ENCODE measurements at places on chromosomes 2 and 18.

DNA sequence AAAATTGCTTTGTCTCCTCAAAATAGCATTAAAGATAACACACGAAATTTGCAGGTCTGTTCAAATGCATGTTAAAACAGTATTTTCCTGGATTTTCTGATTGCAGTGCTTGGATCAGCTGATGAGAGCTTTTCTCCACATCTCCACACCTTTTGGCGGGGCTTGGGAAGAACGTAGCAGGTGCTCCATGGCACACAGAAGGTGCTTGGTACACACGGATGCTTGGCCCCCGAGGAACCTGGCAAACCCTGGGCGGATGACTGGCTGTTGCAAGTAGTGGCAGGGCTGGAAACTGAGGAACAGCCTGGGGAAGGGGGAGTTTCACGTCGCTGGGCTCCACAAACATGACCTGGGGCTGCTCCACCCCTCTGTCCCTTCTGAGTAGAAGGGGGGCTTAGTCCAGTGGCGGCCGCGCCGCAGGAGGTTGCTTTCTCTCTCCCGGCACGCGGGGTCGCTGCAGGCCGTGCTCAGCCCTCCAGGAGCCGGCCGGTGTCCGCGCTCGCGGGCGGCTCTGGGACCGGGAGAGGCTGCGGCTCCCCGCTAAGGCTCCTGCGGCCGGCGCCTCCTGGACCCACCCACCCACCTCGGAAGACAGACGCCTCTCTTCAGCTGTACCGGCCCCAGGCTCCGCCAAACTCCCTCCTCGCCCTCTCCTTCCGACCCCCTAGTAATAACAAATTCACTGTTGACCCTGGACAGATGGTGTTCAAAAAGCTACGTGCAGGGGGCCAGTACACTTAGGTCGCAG is 69.3 kb downstream of the MARCO start:
- DNase-seq: no peak

DNA sequence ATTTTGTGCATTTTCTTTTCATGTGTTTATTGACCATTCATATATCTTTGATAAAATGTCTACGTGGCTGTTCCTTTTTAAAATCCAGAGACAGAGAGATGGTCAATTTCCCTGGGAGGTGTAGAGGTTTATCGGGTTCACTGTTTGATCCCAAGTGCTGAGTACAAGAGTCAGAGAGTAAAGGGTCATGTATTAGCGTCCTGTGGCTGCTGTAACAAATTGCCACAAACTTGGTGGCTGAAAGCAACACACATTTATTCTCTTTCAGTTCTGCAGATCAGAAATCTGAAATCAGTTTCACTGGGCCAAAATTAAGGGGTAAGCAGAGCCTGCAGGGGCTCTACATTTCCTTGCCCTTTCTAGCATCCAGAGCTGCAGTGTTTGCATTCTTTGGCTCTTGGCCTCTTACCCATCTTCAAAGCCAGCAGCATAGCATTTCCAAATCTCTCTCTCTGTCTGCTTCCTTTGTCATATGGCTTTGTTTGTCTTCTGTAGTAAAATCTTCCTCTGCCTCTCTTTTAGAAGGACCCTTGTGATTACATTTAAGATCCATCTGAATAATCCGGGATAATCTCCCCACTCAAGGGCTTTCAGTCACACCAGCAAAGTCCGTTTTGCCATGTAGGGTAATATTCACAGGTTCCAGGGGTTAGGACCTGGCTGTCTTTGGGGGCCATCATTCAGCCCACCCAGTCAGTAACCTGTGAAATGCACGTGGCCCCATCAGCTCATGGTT is 49.9 kb downstream of the TMEM17 start:
- no peak for DNase-seq

- DNase-seq: no peak
Measured at GRCh38 chr18:46482831-46483230, 174.2 kb downstream of the LOXHD1 start.

DNA sequence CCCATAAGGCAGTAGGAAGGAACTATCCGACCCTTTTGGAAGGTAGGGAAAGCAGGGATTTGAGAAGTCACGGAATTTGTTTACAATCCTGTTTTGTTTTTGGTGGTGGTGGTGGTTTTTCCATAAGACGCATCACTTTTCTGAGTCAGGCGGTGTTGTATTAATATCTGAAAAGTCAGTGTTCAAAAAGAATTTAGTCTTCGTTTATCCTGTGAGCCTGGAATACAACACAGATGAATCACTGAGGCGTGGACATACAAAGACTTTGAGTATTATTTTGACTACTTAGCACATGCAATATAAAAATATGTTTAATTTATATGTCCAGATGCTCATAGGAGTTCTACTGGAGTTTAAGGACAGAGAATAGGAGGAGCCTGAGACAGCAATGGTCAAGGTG is 785 bp downstream of the ZNF892 start:
- DNase-seq: no peak

- DNase-seq: no peak
Measured at GRCh38 chr2:201532686-201533304, 81.3 kb downstream of the STRADB start.

DNA sequence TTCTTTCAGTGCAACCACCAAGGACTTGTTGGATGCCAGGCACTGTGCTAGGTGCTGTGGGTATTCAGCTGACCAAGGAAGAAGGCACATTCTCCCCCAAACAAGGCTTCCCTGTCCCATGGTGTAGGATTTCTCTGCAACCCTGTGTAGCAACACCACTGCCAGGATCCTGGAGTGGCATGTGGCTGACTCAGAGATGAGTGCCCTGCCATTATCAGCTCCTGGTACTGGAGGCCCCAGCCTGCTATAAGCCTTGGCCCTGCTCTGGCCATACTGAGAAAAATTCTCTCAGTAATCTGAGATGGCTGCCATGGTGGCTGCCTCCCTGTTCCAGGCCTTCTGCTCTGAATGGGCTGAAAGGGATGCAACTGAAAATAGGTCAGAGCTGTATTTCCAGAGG is 4.3 kb downstream of the SMYD5 start:
- no peak for DNase-seq

DNA sequence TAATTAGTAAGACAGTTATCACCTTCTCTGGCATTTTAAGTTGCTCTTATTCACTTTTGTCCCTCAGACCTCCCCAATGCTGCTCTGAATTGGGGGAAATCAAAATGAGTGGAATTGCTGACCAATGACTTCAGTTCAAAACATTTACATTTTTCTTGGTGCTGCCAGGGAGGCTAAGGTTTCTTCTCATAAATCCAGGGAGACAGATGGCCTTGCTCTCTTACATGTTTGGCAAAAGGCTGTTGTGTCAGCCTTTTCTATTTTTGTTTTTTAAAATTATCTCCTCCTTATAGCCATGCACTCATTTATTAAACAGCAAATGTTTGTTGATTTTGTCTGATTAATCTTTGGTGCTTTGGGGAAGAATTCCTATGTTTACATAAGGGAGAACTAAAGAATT is 82.0 kb downstream of the GALNT13 start:
- DNase-seq: no peak

DNA sequence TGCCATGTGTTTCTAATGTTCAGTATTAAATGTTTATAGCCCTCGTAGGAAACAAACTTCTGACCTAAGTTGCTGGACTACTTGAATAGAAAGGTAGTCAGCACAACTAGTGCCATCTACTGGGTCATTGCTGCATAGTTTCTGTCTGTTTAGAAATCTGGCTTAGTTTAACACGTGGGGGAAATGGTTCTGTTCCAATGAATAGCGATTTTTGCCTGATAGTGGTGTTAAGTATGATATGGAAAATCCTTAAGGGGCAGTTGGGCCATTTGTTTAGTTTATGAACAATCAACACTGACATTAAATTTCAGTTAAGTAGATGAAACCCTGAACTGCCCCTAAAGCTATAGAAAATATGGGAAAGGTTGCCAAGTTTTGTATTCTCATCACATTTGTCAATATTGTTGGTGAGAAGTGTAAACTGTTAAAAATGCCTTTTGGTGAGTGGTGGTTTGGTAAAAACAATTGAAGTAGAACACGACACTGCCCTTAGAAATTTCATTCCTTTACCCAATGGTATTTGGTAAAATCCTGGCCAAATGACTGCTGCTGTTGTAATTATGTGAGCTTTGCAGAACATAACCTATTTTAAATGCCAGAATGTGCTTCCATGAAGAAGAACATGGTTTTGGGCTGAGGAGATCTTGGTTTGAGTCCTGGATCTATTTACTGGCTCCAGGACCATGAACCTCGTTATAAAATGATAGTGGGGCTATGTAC is 13.2 kb downstream of the NABP1 start:
- no peak for DNase-seq

DNA sequence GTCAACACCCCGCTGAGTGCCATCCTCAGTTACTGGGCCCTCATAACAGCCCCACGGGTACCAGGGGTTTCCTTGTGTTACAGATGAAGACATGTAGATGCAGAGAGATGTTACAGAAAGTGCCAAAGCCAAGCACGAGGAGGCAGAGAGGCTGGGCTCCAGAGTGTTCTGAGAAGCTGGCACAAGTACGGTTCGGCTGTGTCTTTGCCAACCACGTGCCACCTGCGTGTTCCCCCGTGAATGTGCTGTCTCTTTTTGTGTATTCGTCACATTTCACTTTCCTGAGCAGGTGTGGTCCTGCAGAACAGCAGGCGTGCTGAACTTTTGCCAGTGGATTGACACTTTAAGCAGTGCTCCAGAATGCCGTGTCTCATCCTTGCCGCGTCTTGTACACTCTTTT is 124.6 kb downstream of the NCK2 start:
- DNase-seq: no peak

GRCh38 chr2:37856101-37856751 is 68.9 kb upstream of the RMDN2 start:
- DNase-seq: no peak

Measured in effector memory CD4-positive, alpha-beta T cell (primary cell).